ENCODE measurements at places on chromosomes 5 and 9.

DNA sequence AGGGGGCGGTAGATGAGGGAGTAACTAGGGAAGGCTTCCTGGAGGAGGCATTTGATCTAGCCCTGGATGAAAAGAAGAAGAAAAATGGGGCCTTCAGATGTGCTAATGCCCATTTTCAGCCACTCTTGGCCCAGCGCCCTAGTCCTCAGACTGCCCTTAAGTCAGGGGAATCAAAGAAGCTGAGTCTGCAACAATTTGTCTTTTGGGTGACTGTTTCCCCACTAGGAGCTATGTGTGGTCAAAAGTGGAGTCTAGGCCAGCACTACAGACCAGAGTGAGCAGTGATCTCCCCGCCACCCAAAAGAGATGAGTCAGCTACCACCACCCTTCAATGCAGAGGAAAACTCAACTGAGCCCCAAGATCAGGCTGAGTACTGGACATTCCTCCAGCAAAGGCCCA is 542.1 kb downstream of the BNC2 start:
- no peak for DNase-seq

GRCh38 chr9:124209774-124210173 is 48.0 kb upstream of the NEK6 start:
- no peak for DNase-seq

DNA sequence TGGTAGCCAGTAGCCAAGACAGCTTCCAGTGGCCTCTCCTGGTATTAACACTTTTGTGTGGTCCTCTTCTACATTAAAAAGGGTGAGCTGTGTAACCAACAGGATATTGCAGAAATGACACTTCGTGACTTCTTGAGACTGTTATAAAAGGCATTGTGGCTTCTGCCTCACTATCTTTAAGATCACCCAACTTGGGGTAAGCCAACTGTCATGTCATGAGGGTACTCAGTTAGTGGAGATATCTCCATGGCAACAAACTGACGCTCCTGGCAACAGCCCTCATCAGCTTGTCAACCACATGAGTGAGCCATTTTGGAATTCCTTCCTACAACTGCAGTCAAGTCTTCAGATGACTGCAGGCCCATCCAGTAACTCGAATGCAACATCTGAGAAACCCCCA is 121.7 kb downstream of the DEPDC1B start:
- no peak for DNase-seq

- no peak for DNase-seq
These were observed 788.9 kb upstream of the GRAMD2B start for GRCh38 chr5:125634216-125634835.

DNA sequence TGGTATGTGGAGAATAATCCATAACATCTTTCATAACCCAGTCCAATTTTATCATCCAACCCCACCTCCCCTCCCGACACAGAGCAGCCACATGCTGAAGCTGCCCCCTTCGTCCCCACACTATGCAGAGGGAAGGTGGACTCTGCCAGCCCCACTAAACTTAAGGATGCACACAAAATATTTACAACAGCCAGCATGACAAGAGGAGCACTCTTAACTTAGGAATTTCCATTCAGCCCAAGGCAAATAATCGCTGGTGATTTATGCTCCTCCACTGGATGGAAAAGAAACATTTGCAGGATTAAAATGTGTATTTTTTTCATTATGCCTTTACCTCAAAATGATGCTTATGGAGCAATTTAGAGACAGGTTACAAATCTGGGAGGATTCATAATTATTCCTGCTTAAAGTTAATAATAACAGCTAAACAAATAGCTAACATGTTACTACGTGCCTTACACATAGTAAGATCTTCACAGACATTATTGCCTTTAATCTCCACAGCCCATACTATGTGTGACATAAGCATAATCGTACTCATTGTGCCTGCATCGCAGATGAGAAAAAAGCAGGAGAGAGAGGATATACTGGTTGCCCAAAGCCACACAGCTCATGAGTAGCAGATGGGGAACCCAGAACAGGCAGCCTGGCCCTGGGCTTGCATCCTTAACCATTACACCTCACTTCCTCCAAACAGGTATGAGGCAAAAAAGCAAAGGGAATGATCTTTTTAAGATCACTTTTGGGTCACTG is 92.6 kb downstream of the GLIS3 start:
- no peak for DNase-seq

DNA sequence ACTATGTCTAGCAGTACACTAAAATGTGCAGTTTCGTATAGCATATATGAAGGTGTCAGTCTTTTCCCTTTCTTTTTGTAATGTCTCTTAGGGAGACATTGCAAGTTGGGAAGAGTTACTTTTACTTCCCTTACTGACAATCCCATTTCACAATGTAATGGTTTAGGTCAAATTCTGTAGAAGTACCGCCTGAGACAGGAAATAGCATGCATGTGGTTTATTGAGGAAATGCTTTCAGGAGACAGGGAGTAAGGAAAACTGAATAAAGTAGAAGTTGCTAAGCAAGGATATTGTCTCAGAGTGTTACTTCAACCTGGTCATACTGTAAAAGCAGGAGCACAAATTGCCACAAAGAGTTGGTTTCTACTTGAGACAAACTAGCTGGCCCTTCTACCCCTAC is 32.1 kb upstream of the MSANTD3 start:
- no peak for DNase-seq

DNA sequence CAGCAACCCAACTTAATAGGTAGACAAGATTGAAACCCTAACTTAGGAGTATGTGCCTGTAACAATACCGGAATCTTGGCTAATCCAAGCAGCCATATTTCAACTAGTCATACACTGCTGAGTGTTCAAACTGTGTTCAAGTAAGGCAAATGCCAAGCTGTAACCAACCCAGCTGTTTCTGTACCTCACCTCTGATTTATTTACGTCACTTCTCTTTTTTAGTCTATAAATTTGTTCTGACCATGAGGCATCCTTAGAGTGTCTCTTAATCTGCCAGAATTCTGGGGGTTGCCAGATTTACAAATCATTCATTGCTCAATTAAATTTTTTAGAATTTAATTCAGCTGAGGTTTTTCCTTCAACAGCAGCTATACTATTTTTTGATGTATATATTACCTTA is 723.2 kb downstream of the CDH18 start:
- DNase-seq: no peak

- DNase-seq: peak; percentile 19
These were observed 217.9 kb downstream of the SPATA31D1 start for GRCh38 chr9:82206490-82206889.

- no peak for DNase-seq
These were observed 130.0 kb downstream of the PDE4D start for GRCh38 chr5:59763541-59763940.

DNA sequence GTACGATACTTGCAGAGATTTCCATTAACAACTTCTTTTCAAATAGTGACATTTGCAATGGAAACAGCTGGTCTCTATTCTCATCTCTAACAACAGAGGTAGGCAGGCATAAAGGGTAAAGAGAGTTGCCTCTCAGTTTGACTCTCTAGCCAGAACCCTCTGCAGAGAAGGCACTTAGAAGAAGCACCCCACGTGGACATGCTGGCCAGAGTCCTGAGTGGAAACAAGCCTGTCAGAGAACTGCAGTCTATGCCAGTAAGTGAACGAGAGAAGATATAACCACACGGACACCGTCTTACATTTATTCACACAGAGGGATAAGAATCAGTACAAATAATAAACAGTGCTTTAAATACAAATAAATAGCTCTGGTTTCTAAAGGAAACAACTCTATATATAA is 11.0 kb upstream of the LHX6 start:
- DNase-seq: no peak

GRCh38 chr5:36536616-36537005 is 69.8 kb upstream of the SLC1A3 start:
- no peak for DNase-seq

- DNase-seq: no peak
These were observed 71.0 kb upstream of the GPBP1 start for GRCh38 chr5:57102905-57103255.

GRCh38 chr9:33175649-33176325 is 8.7 kb upstream of the B4GALT1 start:
- no peak for DNase-seq

DNA sequence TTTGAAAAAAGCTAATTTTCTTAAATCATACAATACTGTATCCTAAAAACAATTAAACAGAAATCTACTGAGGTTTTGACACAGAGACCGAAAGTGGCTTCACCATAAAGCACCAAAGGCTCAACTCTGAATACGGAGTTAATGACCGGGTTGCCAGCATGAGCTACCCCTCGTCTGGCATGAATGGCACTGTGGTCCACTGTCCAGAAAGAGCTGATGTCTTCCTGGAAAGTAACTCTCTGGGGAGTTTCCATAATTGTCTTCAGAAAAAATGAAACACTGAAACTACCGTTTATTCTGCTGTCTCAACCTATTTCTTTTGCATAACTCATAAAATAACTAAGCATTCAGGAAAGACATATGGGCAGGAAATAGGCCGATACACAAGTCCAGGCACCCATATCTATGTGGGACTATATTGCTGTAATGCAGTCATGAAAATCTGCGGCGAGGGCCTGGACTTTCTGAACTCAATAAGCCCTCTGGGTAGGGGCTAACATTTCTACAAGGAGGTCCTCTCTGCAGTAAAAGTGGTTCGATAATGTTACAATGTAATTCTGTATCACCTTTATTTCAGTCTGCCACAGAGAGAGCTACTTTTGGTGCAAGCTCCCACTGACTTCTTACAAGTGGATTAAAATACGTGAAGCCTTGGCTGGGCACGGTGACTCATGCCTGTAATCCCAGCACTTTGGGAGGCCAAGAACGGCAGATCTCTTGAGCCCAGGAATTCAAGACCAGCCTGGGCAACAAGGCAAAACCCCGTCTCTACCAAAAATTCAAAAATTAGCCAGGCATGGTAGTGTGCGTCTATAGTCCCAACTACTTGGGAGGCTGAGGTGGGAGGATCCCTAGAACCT is 52.4 kb downstream of the ANKH start:
- peak; percentile 7 for DNase-seq

DNA sequence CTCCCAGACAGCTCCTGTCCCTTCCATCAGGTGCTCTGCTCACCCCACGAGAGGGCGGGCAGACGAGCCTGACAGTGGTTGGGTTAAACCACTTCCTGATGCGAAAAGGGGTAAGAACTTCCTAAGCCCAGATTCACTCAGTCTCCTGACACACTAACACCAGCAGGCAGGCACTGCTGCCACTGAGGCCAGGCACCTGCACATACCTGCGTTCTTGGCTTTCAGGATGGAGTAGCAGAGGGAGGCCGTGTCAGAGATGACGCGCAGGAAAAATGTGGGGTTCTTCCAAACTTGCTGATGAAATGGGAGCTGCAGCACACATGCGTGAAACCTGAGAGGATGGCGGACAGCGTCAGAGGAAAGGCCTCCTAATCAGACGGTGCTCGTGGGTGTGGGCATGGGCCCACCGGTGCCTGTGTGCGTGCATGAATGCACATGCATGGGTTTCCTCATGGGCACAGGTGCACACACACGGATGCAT is 29.9 kb downstream of the SLC6A18 start:
- DNase-seq: no peak

- DNase-seq: no peak
These were observed 69.2 kb downstream of the STK32A start for GRCh38 chr5:147303976-147304375.

DNA sequence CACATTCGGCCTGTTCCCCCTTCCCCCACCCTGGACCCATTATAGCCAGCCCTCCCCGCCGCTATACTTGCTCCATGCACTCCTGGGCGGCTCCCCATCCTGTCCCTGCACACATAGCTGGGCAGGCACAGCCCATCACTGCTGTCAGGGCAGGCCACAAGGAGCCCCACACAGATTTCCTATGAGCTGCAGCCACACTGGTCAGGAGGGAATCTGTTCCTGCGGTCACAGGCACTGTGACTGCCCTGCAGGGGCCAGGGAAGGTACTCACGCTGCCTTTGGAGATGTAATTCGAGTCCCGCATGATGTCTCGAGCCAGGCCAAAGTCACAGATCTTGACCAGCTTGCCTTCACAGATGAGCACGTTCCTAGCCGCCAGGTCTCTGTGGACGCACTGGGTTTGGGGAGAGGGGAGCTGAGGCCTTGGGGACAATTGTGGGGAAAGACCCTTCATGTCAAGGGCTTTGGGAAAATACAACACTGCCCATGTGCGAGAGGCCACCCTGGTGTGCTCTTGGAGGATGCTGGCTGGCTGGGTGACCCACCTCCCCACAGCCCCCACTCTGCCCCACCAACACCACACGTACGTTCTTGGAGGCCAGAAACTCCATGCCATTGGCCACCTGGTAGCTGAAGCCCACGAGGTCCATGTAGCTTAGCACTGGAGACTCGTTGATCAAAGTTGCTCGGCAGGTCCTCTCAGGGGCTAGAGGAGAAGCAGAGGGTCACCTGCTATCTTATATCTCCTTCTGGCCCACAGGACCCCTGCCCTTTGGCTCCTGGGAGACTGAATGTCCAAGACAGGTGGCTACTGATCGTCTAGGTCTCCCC is 34.5 kb upstream of the CSF1R start:
- DNase-seq: no peak

- no peak for DNase-seq
These were observed 12.1 kb downstream of the TMEM245 start for GRCh38 chr9:109107402-109108240.

GRCh38 chr5:14112998-14113652 is 30.0 kb upstream of the TRIO start:
- DNase-seq: no peak

DNA sequence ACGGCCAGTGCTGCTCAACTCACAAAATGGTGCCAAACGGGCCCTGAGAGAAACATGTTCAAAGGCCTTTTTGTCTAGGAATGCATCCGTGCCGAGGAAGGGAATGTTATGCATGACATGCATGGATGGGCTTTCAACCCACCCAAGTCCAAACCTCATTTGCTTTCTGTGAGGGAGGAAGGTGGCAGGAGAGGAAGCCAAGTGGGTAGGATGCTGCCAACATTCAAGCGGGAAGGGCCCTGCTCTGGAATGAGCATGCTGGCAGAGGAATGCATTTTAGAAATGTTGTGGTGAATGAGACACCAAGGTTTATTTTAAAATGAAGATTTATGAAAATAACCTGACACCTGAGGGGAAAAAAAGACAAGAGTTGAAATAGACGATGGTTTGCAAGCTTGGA is 479.1 kb downstream of the CCDC171 start:
- DNase-seq: no peak

- no peak for DNase-seq
These were observed 930 bp downstream of the PRLR start for GRCh38 chr5:35229076-35230037.

GRCh38 chr5:29769474-29769873 is 1424.0 kb upstream of the CDH6 start:
- no peak for DNase-seq

DNA sequence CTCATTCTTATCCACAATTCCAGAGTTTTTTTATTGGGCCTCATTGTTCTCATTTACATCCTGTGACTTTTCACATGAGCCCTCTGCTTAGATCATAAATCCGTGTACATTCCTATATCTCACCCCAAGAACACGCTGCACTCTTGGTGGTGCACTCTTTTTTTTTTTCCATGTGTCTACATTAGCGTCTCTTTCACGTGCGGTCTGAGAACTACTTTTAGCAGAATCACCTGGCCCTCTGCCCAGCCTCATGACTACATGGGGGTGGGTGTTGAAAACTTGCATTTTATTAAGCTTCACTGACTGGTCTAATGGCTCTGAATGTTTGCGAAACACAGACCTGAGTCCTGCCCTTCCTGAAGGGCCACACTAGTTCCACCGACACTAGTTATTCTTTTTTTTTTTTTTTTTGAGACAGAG is 18.6 kb downstream of the C9orf57 start:
- no peak for DNase-seq
